ENCODE measurements at places on chromosomes 4 and X. TPM values are rescaled to one million over a fixed set of nuclear protein-coding genes. Genes with fewer than 3 reads are reported as not detected.

DNA sequence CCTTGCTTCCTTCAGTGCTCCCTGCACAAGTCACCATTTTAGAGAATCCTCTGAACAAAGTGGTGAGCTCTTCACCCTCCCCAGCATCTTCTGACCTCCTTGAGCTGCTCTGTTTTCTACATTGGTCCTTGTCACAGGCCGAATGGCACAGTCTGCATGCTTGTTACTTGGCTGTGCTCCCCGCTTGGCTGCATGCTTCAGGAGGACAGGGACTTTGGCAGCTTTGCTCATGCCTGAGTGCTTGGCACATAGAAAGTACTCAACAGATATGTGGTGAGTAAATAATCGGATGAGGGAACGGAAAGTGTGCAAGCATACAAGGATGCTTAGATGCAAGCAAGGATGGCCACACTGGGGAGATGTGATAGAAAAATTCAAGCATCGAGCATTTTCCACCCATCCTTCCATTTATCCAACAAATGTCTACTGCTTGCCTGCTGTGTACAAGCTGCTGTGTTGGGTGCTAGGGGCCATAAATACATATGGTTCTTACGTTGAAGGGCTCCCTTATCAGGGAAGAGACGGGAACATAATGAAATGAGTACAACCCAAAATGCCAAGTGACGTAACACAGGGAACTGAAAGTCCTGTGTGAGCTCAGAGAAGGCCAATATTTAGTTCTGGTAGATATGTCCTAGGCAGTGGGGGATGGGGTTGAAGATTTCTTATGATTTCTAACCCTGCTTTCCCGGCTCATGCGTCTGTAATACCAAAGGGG is 31.2 kb downstream of the SLC2A9 start:
- peak; percentile 43 for DNase-seq

DNA sequence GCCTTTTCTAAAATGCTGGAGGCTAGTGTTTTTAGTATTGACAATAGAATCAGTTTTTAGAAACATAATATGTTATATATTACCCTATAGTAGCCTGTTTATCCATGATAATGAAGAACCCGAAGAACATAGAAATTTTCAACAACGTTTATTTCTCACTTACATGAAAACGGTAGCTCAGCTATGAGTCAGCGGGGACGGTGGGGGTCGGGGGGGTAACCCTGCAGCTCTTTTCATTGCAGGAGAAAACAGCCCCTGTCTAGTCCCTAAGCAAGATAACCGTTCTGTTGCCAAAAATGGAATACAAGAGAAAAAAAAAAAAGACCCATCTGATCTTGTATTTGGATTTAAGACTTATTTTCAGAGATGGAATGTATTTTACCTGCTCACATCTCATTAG is 1758.4 kb upstream of the AGA start:
- no peak for DNase-seq

- DNase-seq, result no peak
Measured at GRCh38 chr4:170008371-170008770, 17.8 kb downstream of the MFAP3L start.

GRCh38 chr4:41285864-41286235 is 29.1 kb downstream of the UCHL1 start:
- DNase-seq, result no peak

DNA sequence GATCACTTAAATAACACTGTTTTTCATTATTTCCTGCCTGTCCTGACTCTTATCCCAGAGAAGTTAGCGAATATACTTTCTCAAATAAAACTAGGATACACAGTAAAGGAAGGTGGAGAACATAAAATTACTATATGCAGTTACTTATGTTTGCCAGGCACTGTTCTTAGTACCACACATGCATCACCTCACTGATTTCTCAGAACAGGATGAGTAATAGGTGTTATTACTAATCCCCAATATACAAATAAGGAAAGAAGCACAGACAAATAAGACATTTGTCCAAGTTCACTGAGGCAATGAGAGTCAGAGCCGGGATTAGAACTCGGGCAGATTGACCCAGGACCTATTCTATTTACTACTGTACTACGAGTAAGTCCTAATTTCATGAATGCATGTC is 91.7 kb downstream of the CORIN start:
- no peak for DNase-seq

DNA sequence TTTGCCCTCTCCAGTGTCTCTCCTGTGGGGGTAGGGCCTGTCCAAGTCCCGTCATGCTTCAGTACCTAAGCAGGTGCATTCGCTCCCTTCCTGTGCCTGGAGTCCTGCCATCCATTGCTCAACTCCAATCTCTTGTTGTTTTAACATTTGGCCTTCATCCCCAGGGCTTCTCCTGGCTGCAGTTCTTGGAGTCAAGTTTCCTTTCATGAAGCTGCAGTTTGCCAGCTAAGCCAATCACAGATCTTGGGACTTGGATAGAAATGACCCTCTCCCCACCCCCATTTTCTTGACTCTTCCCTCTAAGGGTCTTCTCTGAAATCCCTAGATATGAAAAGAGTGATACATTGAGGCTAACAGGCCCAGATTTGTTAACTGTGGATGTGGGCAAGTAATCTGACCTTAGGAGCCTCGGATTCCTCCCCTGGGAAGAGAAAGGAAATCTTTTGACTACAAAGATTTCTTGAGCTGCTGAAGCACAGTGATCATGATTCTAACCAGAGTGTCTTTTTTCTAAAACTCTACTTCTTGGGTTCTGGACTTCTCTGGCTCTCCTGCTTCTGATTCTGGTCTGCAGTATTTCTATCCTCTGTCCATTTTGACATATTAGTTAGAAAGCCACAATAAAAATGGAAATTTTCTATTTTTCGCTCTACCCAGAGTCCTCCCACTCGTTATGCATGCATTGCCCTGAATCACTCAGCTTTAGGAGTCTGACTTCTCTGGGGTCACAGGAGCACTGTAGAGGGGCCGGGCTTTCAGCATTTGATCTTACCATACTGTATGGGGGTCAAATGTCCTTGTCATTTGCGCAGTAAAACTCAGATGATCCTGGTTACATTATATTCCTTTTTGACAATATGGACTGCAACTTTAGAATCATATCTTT is 61.0 kb downstream of the CHRNA9 start:
- peak; percentile 45 for DNase-seq

DNA sequence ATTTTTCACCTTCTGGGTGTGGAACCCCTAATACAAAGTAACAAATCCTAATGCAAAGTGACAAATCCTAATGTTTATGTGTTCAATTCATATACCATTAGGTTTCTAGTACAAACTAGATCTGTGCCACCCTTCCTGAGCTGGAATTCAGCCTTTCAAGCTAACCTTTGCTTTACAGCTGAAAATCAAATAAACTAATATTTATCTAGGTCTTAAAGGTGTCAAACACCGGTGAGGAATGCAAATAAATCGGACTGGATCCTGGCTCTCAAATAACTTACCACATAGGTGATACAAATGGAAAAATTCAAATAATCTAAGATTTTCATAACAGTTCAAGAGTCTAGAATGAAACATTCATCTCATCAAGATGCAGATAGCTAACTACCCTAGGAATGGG is 11.6 kb downstream of the IRF2 start:
- DNase-seq, result no peak

GRCh38 chrX:154719132-154719675 is 31.7 kb downstream of the GAB3 start:
- DNase-seq, result no peak

DNA sequence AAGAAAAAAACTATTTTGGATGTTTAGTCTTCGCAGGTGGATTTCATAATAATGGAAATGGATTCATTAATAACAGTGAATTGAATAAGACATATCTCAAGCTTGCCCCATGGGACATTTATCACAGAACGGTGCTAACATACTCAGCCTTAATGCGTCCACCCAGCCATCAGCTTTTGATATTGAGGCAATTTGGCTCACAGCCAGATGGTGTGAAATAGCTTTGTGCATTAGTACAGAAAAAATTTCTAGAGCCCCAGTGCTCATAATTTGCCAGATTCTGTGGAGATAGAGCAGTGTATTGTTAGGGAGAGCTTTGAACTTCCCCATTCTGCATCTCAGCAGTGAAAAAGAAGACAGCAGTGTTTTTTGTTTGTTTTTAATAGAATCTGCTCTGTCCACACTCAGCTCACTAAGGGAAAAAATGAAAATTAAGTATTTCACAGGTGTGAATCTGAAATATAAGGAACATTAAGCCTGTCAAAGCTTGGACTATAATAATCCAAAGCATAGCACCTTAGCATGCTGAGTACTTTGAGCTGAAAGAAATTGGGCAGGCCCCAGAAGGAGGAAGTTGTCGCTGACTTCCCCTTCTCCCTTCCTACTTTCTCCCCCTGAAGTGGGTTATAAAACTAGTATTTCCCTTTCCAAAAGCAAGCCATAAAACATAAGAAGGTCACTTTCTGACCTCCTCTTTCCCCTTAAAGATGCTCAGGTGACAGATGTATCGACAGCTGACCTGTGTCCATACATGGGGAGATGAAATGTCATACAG is 295.8 kb downstream of the MAGEB5 start:
- DNase-seq, result no peak

DNA sequence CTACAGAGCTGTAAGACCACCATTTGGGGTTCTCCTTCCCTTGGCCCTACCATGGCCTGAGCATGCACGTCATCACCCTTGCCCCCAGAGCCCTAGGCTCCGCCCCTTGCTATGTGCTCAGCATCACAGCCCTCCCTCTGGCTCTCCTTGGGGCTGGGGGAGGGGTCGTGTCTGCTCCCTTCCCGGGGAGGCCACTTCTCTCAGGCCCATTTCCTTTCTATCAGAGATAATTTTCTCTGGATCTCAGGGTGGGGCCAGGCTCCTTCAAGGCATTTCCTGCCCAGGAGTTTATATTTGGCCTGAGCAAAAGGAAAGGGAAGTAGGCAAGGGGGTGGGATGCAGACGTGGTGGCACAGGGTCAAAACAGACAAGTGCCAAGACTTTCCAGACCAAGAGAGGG is 55.9 kb downstream of the STARD8 start:
- DNase-seq, result peak; percentile 64

GRCh38 chrX:9340598-9341290 is 124.1 kb upstream of the TBL1X start:
- DNase-seq, result peak; percentile 29

DNA sequence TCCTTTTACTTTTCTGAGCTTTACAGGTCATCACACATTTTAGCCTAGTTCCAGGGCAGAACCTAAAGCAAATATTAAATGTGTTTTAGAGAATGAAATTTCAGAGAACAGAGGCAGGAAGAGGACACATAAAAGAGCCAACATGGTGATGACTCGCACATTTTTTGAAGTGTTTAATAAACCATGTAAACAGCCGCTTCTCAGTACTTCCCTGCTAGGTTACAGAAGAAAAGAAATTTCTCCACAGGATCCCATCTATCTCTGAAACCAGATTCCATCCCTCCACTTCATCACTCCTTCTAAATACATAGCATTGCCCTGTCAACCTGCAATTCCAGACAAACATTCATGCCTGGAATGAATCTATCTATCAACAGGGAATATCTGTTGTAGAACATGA is 949.5 kb upstream of the PCDH7 start:
- DNase-seq, result no peak

DNA sequence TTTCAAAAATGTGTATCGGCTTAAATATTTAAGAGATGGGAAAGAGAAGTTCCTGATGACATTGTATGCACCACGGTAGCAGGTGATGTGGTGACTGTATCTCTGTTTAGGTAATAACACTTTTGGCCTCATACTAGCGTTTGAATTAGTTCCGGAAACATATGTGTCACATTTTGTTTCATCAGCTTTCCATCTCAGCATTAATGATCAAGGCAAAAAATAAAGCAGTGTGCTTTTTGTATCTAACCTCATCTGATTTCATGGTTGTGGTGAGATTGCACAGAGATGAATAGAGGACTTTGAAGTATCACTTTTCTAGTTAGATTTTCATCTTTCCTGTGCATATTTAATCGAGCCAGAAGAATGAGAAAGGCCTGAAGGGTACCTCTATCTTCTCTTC is 206.4 kb upstream of the SPRY1 start:
- DNase-seq, result no peak

DNA sequence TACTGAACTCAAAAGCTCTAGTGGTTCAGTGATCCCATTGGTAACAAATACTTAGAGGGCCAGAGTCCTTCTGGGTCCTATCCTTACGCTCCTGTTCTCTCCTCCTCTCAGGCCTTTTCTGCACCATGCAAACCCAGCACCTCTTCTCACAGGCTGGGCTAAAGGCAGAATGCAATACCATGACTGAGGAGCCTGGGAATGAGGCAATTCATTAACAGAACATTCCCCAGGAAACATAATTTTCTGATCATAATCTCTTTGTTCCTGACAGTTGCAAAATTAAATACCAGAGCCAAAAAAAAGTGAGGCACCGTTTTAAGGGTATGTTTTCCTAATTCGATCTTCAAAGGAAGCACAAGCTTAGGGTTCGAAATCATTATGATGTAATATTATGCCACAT is 9.0 kb downstream of the SORBS2 start:
- no peak for DNase-seq

DNA sequence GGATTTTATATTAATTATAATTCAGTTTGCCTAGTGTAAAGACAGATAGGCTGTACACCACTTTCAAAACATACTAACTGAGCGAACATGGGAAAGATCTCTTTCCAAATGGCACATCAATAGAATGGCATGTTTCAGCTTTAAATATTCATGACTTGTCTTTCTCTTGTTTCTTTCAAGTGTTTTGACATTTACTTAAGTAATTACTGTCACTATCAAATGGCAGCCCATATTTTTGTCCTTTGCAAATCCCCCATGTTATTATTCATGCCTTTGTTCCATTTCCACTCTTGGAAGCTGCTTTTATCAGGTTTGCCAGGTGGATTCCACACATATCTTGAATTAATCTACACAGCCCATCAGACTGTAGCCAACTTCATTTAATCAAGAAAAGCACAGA is 89.2 kb upstream of the GLRA2 start:
- no peak for DNase-seq

DNA sequence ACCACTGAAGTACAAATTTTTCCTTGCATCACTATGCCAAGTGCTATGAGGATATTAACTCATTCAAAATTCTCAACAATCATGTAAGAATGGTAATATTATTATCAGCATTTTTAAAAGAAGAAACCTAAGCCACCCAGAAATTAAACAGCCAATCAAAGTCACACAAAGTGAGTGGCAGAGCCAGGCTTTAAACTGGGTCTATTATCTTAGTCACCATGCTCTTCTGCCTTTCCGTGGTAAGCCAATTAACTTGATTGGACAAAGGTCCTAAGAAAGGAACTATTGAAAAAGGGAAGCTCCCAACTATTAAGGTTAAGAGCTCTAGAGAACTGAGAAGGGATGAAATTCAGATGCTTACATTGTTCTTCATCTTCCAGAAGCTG is 111.5 kb downstream of the ASB9 start:
- no peak for DNase-seq

RRH gene
- total RNA-seq, result not detected

RAB39B gene
- total RNA-seq, result 0.27 TPM

KLHL4 gene
- total RNA-seq, result 1.2 TPM

FAAH2 gene
- 0.55 TPM for total RNA-seq

GYPB gene
- total RNA-seq, result not detected

ADAM29 gene
- not detected for total RNA-seq

LIMCH1 gene
- 200 TPM for total RNA-seq

SHISA3 gene
- 6.8 TPM for total RNA-seq

DNAAF6 gene
- not detected for total RNA-seq

TCEAL7 gene
- total RNA-seq, result 4.9 TPM

Data from left cardiac atrium (tissue), 4 donors.